Tibial nerve (tissue), 4 donors: ENCODE measurements at places on chromosomes 3 and 15. TPM values are rescaled to one million over a fixed set of nuclear protein-coding genes. Genes with fewer than 3 reads are reported as not detected.

The CPEB1 gene
- 24.1 TPM for total RNA-seq

DNA sequence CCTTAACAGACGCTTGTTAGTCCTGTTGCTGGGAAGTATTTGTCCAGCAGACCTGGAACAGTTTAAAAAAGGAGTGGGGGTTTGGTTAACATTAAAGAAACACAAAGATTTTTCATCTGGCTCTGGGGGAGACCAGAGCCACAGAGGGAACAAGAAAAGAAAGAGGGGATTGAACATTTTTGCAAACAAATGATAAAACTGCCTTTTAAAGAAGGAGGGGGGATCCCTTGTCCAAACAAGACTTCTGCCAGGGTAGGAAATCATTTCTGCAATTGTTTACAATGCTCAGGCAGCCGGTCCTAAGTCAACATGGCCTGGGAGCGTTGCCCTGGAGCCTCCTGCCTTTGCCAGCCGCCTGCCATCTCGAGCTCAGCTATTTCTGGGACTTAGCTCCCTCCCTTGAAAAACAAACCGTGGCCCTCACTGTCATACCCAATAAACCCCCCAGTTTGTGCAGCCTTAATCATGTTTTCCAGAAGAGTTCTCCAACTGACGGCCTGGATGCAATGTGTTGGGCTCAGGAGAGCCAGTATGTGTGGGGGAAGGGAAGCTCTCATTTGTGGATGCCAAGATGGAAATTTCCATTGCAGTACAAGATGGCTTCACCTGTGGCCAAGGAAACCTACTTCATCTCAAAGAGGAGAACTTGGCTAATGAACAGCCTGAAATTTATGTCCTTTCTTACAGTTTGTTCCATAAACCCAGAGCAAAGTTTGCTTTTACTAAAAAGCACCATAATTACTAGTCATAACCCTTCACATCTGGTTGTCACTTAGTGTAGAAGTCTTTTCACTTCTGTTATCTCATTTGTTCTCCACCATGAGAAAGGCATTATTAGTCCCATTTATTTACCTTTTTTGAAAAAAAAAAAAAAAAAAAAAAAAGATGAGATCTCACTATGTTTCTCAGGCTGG, 75.9 kb upstream of the RNU6-1 start:
- no peak for DNase-seq

- no peak for DNase-seq
Measured at GRCh38 chr3:182133752-182134151, 422.0 kb downstream of the SOX2 start.

DNA sequence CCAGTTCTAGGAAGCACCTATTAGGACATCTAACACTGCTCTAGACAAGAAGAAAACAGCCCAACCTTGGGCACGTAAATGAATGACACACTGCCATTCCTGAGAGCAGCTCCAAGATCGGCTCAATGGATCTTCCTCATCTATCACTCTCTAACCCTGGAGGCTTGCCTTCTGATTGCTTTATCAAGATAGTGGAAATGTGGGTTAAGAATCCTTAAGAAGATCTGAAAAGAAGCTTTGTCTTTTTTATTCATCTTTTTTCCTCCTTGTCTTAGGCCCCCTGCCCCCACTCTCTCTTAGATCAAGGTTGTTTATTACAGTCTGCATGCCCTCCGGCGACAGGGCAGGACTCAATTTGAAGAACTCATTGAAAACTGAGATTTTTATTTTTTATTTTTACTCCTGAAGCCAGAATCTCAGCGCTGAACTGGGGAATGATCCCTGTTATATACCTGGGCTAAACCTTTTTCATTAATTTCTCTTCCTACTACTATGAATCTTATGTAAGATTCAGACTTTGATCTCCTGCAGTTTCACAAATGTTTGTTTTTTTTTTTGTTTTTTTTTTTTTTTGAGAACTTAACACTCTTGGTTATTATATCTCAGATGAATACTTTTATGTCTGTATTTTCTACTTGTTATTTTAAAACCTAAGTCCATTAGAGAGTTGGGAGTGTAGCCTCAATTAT, 219.5 kb downstream of the SV2B start:
- DNase-seq: no peak

GRCh38 chr15:43524254-43524845, 6.9 kb downstream of the MAP1A start:
- DNase-seq: no peak

The UACA gene
- total RNA-seq: 107 TPM
